ENCODE measurements at places on chromosomes 7 and 10. TPM values are rescaled to one million over a fixed set of nuclear protein-coding genes. Genes with fewer than 3 reads are reported as not detected.

- no peak overlapping the region for H3K4me3 ChIP-seq
- no peaks in the 10 kb centered on the region for H3K36me3 ChIP-seq
- no peaks in the 10 kb centered on the region for H3K4me1 ChIP-seq
- DNase-seq = no peak
- no peak overlapping the region for H3K27ac ChIP-seq
- no peaks in the 10 kb centered on the region for H3K27me3 ChIP-seq
Measured at GRCh38 chr7:29765490-29765889, 40.8 kb upstream of the WIPF3 start.

- no peak overlapping the region for H3K27ac ChIP-seq
- H3K4me1 ChIP-seq = no peaks in the 10 kb centered on the region
- H3K4me3 ChIP-seq = no peak overlapping the region
- H3K27me3 ChIP-seq = no peaks in the 10 kb centered on the region
- no peaks in the 10 kb centered on the region for H3K36me3 ChIP-seq
Measured at GRCh38 chr10:122420624-122421007, 33.8 kb upstream of the ARMS2 start.

DNA sequence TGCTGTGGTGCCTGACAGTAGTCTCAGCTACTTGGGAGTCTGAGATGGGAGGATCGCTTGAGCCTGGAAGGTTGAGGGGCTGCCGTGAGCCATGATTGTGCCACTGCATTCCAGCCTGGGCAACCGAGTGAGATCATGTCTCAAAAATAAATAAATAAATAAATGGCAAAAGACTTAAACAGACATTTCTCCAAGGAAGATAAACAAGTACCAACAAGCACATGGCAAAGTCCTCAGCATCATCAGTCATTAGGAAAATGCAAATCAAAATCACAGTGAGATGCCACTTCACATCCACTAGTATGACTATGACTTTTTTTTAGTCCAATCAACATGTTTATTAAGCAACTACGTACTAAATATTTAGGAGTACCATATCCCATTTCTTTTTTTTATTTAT is 21.3 kb upstream of the KPNA7 start:
- no peaks in the 10 kb centered on the region for H3K27me3 ChIP-seq
- no peaks in the 10 kb centered on the region for H3K4me1 ChIP-seq
- no peaks in the 10 kb centered on the region for H3K36me3 ChIP-seq
- H3K4me3 ChIP-seq = no peak overlapping the region
- H3K27ac ChIP-seq = no peak overlapping the region

- H3K27me3 ChIP-seq = no peaks in the 10 kb centered on the region
- no peak overlapping the region for H3K4me3 ChIP-seq
- no peaks in the 10 kb centered on the region for H3K36me3 ChIP-seq
- DNase-seq = no peak
- H3K4me1 ChIP-seq = no peaks in the 10 kb centered on the region
Measured at GRCh38 chr7:12943781-12944180, 256.3 kb downstream of the ARL4A start.

GRCh38 chr10:51308116-51308515 is 233.8 kb downstream of the PRKG1 start:
- no peaks in the 10 kb centered on the region for H3K4me1 ChIP-seq
- DNase-seq = no peak
- no peak overlapping the region for H3K4me3 ChIP-seq
- H3K36me3 ChIP-seq = no peaks in the 10 kb centered on the region

- no peak overlapping the region for H3K27ac ChIP-seq
- H3K27me3 ChIP-seq = no peaks in the 10 kb centered on the region
- no peak overlapping the region for H3K4me3 ChIP-seq
- H3K4me1 ChIP-seq = no peaks in the 10 kb centered on the region
Measured at GRCh38 chr7:82506208-82506607, 62.6 kb upstream of the CACNA2D1 start.

GRCh38 chr10:85900061-85900460 is 466.5 kb downstream of the GRID1 start:
- no peak for DNase-seq
- H3K4me1 ChIP-seq = no peaks in the 10 kb centered on the region
- H3K36me3 ChIP-seq = no peaks in the 10 kb centered on the region
- no peak overlapping the region for H3K27ac ChIP-seq

- H3K27ac ChIP-seq = no peak overlapping the region
- no peaks in the 10 kb centered on the region for H3K36me3 ChIP-seq
Measured at GRCh38 chr7:26441002-26441521, 149.4 kb downstream of the SNX10 start.

GRCh38 chr10:53899463-53900160 is 901.4 kb downstream of the PCDH15 start:
- no peak for DNase-seq
- H3K4me1 ChIP-seq = no peaks in the 10 kb centered on the region
- H3K27ac ChIP-seq = no peak overlapping the region
- no peaks in the 10 kb centered on the region for H3K36me3 ChIP-seq

DNA sequence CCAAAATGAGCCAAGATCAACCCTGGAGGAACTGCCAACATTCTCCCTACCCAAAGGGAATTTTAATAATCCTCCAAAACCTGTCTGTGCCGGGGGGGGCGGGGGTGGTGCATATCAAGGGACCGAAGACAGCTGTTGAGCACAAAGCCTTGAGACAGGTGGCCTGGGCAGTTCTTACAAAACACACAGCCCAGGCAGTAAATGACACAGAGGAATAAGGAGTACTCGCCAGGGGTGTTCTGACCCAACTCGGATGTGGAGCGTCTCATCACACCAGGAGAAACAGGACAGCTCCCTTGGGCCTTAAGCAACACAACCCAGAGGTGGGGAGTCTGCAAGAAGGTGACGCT is 35.6 kb downstream of the PLAC9 start:
- H3K4me3 ChIP-seq = no peak overlapping the region
- H3K27me3 ChIP-seq = no peaks in the 10 kb centered on the region
- no peak overlapping the region for H3K27ac ChIP-seq
- H3K4me1 ChIP-seq = peaks cover 28% of the 10 kb centered on the region
- no peak for DNase-seq

DNA sequence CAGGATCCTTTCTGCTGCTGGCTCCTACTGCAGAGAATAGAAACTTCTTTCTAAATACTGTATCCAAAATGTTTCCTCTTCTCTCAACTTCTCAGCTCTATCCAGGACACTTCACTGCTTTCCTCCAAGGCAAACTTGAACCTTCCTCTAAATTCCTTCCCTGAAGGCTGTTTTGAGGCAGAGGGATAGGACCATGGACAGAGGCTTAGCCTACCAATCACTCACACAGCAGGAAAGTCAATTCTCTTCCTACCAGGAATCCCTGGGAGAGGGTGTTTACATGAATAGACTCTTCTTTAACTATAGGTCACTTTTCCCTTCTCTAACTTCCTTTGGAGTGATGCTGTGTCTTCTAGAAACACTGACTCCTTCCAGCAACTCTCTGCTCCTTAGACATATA is 115.6 kb upstream of the MKLN1 start:
- no peaks in the 10 kb centered on the region for H3K36me3 ChIP-seq
- no peaks in the 10 kb centered on the region for H3K4me1 ChIP-seq
- H3K27me3 ChIP-seq = no peaks in the 10 kb centered on the region
- H3K4me3 ChIP-seq = no peak overlapping the region

- peak; percentile 91 for DNase-seq
- peaks cover 22% of the 10 kb centered on the region for H3K4me1 ChIP-seq
- H3K4me3 ChIP-seq = peak overlapping the region; percentile 2
- H3K27me3 ChIP-seq = no peaks in the 10 kb centered on the region
Measured at GRCh38 chr10:132446661-132447445, 49.9 kb downstream of the PWWP2B start.

DNA sequence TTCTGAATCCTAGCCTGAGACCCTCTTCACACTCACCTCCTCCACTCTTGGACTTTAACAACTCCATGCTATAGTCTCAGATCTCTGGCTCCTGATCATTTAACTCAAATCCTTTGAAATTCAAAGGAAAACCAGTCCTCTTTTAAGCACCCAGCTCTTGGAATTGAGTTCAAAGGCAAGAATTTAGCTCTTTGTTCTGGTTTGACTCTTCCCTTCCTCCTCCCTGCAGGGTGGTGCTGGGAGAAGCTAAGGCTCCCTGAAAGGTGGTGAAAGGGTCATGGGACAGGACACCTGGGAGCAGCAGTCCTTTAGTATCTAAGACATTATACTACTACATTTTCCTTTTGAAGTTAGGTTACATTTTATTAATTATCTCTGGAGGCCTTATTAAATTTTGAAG is 259.4 kb downstream of the CCSER2 start:
- no peaks in the 10 kb centered on the region for H3K36me3 ChIP-seq
- no peaks in the 10 kb centered on the region for H3K4me1 ChIP-seq
- no peak overlapping the region for H3K27ac ChIP-seq
- H3K4me3 ChIP-seq = no peak overlapping the region
- DNase-seq = no peak

DNA sequence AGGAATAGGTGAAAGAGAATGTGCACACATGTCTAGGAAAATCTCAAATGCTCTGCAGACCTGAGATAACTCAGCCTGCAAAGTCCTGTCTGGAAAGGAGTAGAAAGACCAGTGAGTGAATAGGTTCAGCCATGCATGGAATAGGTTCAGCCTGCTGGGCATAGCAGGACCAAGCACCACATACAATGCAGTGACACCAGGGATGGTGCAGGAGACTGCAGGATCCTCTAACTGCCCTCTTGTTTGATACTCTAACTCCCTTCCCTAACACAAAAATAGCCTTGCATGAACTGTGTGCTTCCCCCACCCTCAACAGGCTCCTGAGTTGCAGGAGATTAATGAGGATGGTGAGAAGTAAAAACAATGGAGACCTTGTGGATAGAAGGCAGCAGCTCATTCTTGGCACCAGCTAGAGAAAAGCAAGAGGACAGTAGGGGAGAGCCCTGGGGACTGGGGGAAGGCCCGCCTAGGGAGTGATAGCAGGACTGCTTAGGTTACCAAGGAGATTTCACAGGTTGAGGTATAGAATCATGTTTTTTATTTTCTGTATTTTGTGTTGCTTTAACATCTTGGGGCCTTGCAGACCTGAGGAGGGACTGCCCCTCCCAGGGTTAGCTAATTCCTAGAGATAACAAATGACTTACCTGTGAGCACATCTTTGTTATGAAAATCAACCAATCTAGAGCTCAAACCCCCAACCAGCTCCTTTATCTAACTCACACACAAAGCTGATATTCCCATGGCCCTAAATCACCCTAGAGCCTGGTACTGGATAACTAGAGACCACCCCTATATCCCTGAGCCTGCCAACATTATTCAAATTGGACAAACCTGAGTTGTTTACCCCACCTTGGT is 187.8 kb downstream of the PLPP4 start:
- H3K27me3 ChIP-seq = no peaks in the 10 kb centered on the region
- no peaks in the 10 kb centered on the region for H3K36me3 ChIP-seq
- no peak overlapping the region for H3K27ac ChIP-seq
- no peaks in the 10 kb centered on the region for H3K4me1 ChIP-seq
- H3K4me3 ChIP-seq = no peak overlapping the region

DNA sequence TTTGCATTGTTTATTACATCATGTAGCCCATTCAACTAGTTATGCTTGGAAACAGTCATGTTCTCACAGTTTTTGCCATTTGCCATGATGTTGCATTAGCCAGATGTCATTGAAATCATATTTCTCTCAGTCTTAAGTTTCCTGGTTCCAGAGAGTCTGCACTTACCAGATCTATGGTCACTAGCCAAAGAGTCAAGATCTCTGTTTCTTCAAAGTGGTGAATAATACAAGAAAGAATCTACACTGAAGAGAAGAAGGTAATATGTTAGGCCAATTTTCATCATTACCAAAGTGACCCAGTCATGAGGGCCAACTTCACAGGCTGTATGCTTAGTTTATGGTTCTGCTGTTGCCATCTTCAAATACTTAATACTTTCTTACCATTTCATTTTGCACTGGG is 89.0 kb upstream of the PHYHIPL start:
- H3K27me3 ChIP-seq = no peaks in the 10 kb centered on the region
- no peak for DNase-seq
- H3K27ac ChIP-seq = no peak overlapping the region
- H3K36me3 ChIP-seq = no peaks in the 10 kb centered on the region
- no peak overlapping the region for H3K4me3 ChIP-seq
- H3K4me1 ChIP-seq = no peaks in the 10 kb centered on the region

GRCh38 chr7:150716368-150716767 is at the start of gene GIMAP1:
TSS of gene GIMAP1 (plus strand) at chr7:150716613. CDS start at chr7:150719048, 2,435 bp downstream.
- peaks cover 14% of the 10 kb centered on the region for H3K36me3 ChIP-seq
- no peaks in the 10 kb centered on the region for H3K27me3 ChIP-seq
- H3K4me1 ChIP-seq = no peaks in the 10 kb centered on the region
- peak within 1 kb of the TSS; percentile 80 for H3K27ac ChIP-seq
- no peak for DNase-seq

GRCh38 chr7:55425141-55425752 is 60.1 kb downstream of the LANCL2 start:
- no peak overlapping the region for H3K27ac ChIP-seq
- no peaks in the 10 kb centered on the region for H3K36me3 ChIP-seq
- no peaks in the 10 kb centered on the region for H3K27me3 ChIP-seq
- DNase-seq = no peak

DNA sequence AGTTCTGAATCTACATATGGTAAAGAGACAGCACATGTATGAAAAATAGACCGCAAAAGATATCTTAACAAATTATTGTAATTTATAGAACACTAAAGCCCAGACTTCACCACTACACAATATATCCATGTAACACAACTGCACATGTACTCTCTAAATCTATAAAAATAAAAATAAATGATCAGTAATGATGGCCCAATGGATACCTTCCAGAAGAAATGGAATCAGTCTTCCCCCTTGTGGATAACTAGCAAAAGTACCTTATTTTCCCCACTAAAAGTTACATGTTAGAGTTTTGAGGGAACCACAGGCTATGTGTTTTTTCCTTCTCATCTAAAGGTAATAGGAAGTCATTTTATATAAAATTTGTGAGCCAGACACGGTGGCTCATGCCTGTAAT is 25.7 kb downstream of the C7orf25 start:
- no peaks in the 10 kb centered on the region for H3K27me3 ChIP-seq
- no peak overlapping the region for H3K4me3 ChIP-seq
- no peak for DNase-seq
- H3K27ac ChIP-seq = no peak overlapping the region
- peaks cover 6% of the 10 kb centered on the region for H3K4me1 ChIP-seq

- H3K27ac ChIP-seq = no peak overlapping the region
- no peaks in the 10 kb centered on the region for H3K4me1 ChIP-seq
- peaks cover 17% of the 10 kb centered on the region for H3K36me3 ChIP-seq
- H3K4me3 ChIP-seq = no peak overlapping the region
- no peak for DNase-seq
Measured at GRCh38 chr10:102546606-102547320, 43.0 kb downstream of the SUFU start.

The OR2A7 gene
- not detected for total RNA-seq

The AGBL3 gene
- 5.0 TPM for total RNA-seq

The ACSL5 gene
- 417 TPM for total RNA-seq

The DBNL gene
- 100 TPM for total RNA-seq

The APBB1IP gene
- total RNA-seq = 3.3 TPM

Data from Peyer's patch (tissue), 4 donors.